ENCODE measurements at places on chromosomes 11 and 22.

DNA sequence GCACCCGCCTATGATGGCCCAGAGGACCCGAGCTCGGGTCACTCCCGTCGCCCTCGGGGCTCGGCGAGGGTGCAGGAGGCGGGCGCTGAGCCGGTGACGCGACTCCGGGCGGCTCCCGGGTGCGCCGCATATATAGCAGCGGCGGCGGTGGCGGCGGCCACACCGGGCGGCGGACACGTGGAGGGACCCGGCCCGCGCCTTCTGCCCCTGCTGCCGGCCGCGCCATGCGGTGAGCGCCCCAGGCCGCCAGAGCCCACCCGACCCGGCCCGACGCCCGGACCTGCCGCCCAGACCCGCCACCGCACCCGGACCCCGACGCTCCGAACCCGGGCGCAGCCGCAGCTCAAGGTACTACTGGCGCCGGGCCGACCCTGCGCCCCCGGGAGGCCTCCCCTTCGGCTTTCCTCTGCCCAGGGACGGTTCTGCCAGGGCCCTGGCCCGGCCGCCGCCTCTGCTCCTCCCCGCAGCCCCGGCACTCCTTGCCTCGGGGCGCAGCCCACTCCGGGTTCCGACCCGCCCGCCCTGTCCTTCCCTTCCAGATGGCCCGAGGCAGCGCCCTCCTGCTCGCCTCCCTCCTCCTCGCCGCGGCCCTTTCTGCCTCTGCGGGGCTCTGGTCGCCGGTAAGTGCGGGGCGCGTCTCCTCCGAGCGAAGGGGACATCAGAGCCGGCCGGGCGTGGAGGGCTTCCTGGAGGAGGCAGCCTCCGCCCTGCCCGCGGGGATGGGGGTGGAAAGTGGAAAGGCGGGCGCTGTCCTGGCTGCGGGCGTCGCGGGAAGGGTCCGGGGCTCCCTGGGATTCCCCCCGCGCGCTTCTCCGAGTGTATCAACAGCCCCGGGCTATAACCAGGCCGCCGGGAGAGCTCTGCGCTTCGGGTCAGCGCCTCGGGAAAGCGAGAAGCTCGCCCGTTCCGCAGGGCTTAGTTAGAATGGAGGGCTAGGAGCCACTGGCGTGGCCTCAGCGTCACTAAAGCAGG, at the start of gene GAL:
GAL (plus strand) TSS at position 160 of the 972 bp plus-strand sequence; CDS start at position 540, 380 bp downstream.
- DNase-seq = no peak
- H3K27ac ChIP-seq = no peak within 1 kb of the TSS
- peaks cover 9% of the 10 kb centered on the region for H3K4me1 ChIP-seq
- H3K4me3 ChIP-seq = peak within 1 kb of the TSS; percentile 60
- H3K36me3 ChIP-seq = no peaks in the 10 kb centered on the region

- no peaks in the 10 kb centered on the region for H3K36me3 ChIP-seq
- DNase-seq = no peak
- peaks cover 14% of the 10 kb centered on the region for H3K27me3 ChIP-seq
- H3K4me1 ChIP-seq = no peaks in the 10 kb centered on the region
- no peak overlapping the region for H3K4me3 ChIP-seq
Observed at GRCh38 chr11:5242208-5242607, 7.4 kb downstream of the HBG1 start.

DNA sequence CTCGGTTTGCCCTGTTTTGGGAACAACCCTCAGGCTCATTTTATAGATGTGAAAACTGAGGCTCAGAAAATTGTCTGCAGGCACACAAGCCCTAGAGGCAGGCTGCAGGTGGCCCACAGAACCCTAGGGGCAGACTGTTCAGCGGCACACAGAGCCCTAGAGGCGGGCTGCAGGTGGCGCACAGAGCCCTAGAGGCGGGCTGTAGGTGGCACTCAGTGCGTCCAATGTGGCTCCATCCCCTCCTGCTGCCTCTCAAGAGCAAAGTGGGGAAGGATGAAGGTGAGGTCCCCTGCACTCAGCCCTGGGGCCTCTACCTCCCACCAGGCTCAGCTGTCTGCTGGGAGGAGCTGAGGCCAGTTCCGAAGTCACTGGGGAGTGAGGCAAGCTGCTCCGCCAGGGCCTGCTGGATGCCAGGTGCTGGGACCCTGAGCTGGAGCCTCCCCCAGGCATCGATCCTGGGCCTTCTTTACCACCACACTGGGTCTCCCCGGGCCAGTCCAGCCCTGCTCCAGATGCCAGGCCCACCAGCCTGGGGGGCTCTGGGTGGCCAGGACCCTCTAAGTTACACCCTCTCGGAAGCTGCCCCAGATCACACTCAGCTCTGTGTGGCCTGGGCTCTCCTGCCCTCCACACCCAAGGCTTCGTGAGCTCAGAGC, 2.3 kb downstream of the ACY3 start:
- peak overlapping the region; percentile 54 for H3K4me3 ChIP-seq
- H3K27ac ChIP-seq = peak overlapping the region; percentile 71
- H3K36me3 ChIP-seq = no peaks in the 10 kb centered on the region
- DNase-seq = peak; percentile 50

- H3K36me3 ChIP-seq = no peaks in the 10 kb centered on the region
- DNase-seq = no peak
- peak overlapping the region; percentile 100 for H3K4me3 ChIP-seq
- H3K4me1 ChIP-seq = peaks cover 20% of the 10 kb centered on the region
- H3K27me3 ChIP-seq = no peaks in the 10 kb centered on the region
Observed at GRCh38 chr11:93741882-93742226, 382 bp downstream of the C11orf54 start.

- no peaks in the 10 kb centered on the region for H3K4me1 ChIP-seq
- no peak overlapping the region for H3K27ac ChIP-seq
- no peak for DNase-seq
- H3K27me3 ChIP-seq = peaks cover 65% of the 10 kb centered on the region
Observed at GRCh38 chr11:12552692-12553091, 121.5 kb upstream of the TEAD1 start.

DNA sequence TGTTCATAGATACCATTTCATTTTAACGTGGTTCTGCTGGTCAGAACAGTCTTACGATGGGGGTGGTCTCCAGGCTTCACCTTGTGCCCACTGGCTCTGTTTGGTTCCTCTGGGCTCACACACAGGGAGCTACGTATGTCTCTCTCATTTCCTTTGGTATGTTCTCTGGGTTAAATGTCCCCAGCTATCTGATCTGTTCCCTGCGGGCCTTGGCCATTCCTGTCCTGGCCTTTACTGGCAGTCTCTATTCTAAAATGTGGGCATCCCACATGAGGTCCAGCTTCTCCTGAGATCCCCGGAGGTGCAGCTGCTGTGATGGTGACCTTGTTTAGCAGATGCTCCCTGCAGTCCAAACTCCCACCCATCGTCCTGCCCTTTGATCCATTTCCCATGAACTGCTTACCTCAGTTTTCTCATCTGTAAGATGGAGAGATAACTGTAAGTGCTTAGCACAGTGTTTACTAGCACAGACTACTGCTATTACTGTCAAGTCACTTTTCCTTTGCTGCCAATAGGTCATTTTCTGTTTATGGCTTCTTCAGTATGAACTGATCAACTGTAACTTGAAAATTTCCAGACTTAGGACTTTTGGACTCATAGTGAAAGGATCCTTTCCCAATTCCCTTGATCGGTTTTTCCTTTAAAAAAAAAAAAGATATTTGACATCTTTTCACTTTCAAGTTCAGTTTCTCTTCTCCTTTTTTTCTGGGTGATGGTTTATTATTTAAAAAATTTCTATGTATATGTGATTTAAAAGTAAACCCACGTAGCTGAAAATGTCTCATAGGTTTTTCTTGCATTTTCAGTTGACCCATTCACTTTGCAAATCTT, 92.9 kb downstream of the PTPRJ start:
- no peak for DNase-seq
- peaks cover 14% of the 10 kb centered on the region for H3K36me3 ChIP-seq
- peaks cover 45% of the 10 kb centered on the region for H3K4me1 ChIP-seq
- H3K4me3 ChIP-seq = no peak overlapping the region

DNA sequence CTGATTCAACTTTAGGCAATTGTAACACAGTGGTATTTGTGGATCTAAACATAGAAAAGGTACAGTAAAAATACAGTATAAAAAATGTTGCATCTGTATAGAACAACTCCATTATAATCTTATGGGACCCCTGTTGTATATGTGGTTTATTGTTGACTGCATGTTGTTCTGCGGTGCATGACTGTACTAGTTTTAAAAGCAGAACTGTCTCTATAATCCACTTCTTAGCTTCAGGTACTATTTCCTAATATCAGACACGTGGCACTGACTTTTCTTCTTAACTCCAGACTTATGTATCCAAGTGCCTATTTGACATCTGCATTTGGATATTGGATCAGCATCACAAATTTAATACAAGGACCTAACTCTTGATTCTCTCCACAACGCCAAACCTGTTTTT, 41.1 kb downstream of the PACS1 start:
- peak overlapping the region; percentile 12 for H3K4me3 ChIP-seq
- H3K27ac ChIP-seq = peak overlapping the region; percentile 93
- no peak for DNase-seq

DNA sequence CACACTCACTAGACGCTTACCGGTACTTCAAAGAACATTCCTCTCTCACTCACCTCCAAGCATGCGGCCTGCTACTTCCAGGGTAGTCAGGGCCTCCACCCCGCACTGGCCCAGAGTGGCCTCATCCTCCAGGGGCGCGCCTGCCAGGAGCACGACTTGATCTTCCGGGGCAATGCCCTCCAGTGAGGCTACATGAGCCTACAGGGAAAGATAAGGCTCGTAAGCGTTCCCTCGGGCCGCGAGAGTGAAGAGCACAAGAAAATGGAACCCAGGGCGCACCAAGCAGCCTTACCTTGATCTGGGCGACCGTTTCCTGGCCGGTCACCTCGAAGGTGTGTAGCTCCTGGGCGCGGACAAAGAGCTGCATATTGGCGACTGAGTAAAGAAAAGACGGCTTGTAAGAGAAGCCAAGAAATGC, 478 bp downstream of the FAU start:
- peak overlapping the region; percentile 99 for H3K27ac ChIP-seq
- H3K4me3 ChIP-seq = peak overlapping the region; percentile 100
- DNase-seq = no peak
- H3K27me3 ChIP-seq = no peaks in the 10 kb centered on the region

DNA sequence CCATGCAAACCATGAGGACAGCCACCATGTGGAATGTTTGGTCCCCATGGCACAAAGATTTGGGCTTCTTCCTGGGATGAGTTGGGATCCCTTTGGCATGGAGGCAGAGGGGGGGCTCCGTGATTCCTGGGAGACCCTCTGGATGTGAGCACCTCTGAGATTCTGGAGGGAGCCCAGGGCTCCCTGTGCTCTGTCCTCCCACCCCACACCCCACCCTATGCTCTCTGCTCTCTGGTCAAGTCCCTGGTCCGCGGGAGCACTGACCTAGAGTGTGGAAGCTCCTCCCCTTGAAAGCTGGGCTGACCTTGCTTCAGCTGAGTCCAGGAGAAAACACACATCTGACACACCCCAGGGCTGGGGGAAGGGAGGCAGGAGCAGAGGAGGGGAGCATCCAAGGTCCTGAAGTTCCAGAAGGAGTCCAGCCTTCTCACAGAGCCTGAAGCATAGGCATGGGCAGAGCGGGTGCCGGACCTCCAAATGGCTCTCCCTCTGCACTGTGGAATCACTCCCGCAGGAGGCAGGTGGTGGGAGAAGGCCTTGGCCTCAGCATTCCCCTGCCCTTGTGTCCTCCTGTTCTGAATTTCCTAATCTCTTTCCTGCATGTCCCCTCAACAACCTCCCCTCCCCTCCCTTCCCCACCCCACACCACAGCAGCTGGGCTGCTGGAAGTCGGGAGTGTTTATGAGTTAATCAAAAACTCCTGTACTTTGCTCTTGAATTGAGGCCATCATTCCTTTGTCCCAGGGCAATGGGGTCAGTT, 25.7 kb upstream of the OAF start:
- H3K4me3 ChIP-seq = no peak overlapping the region
- no peaks in the 10 kb centered on the region for H3K36me3 ChIP-seq
- no peak overlapping the region for H3K27ac ChIP-seq
- no peak for DNase-seq

- peaks cover 41% of the 10 kb centered on the region for H3K36me3 ChIP-seq
- H3K27ac ChIP-seq = peak within 1 kb of the TSS; percentile 99
- DNase-seq = peak; percentile 97
- H3K4me1 ChIP-seq = peaks cover 43% of the 10 kb centered on the region
Observed at GRCh38 chr11:94493281-94494125, at the start of the genes ANKRD49 and MRE11. TSS of gene ANKRD49 (plus strand) at chr11:94493984. CDS start at chr11:94496694, 2,710 bp downstream. TSS of gene MRE11 (minus strand) at chr11:94493844. CDS start at chr11:94492801, 1,043 bp downstream.

- H3K4me3 ChIP-seq = peak overlapping the region; percentile 22
- peaks cover 19% of the 10 kb centered on the region for H3K4me1 ChIP-seq
- H3K27me3 ChIP-seq = no peaks in the 10 kb centered on the region
- H3K27ac ChIP-seq = peak overlapping the region; percentile 41
- peaks cover 42% of the 10 kb centered on the region for H3K36me3 ChIP-seq
Observed at GRCh38 chr22:19449422-19449767, 1.9 kb upstream of the C22orf39 start.

DNA sequence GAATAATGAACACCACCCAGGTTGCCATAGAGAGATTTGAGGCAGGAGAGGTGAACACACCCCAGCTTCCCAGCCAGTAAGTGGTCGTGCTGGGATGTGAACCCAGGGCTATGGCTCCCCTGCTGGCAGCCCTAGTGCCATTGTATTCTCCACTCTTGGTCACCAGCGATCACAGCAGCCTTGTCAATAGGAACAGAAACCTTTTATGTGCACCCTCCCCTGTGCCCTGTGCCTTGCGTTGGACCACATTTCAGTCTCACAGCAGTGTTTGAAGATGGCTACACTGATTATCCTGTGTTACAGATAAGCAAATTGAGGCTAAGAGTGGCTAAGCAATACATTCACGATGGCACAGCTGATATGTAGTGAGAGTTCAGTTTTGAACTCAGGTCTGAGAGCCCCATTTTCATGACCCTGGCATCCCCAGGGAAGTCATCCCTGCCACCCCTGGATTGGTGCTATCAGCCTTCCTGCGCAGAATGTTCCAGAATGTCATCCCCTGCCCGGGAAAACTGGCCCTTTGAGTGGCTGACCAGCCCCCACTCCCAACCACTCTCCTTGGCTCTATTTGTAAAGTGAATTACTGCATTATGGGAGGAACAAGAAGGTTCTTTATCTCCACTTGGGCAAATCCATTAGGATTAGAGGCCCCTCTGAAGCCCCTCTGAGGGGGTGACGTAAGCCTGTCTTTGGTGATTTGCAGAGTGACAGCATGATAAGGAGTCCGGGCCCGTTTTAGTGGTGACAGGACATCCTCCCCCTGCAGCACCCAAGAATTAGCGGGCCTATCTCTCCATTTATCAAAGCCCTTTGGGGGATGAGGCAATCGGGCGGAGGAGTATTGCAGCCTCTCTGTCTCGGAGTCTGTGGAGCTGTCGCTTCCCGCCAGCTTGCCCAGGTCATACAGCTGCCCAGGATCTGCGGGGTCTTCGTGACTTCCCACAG, 30.9 kb downstream of the SMIM38 start:
- no peaks in the 10 kb centered on the region for H3K4me1 ChIP-seq
- DNase-seq = no peak
- H3K27me3 ChIP-seq = peaks cover 1% of the 10 kb centered on the region

Data from naive thymus-derived CD8-positive, alpha-beta T cell (primary cell).